ENCODE measurements at places on chromosomes 2 and 18.

- no peak for DNase-seq
Measured at GRCh38 chr2:170525566-170525900, 189.6 kb upstream of the SP5 start.

- DNase-seq, result peak; percentile 52
Measured at GRCh38 chr18:45050712-45051601, 370.3 kb downstream of the SETBP1 start.

DNA sequence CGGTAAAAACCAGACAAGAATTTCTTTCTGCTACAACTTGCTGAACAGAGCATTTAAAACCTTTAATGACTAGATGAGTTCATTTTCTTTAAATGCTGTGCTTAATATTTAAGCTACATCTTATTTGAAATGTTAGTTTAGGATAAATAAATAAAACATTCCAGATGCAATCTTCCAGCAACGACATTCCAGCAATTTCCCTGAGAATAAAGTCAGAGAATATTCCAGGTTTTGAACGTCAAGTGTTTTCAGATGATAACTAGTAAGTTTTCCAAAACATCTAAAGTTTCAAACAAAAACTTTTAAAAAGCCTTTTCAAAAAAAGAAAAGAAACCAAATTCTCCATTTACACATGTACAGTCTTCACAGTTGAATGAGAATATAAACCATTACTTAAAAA lies 104.8 kb downstream of the PPP1R1C start:
- DNase-seq, result no peak

DNA sequence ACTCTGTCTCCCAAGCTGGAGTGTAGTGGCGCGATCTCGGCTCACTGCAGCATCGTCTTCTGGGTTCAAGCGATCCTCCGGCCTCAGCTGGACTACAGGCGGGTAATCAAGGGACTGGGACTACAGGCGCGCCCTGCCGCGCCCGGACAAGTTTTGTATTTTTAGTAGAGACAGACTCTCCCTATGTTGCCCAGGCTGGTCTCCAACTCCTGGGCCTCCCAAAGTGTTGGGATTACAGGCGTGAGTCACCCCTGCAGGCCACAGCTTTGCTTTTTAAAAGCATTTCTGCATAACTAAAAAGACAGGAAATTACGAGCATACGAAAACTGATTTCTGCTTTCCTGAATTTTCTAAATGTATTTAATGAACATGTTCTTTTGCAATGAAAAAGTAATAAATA lies 916 bp upstream of the OSBPL1A start:
- no peak for DNase-seq

DNA sequence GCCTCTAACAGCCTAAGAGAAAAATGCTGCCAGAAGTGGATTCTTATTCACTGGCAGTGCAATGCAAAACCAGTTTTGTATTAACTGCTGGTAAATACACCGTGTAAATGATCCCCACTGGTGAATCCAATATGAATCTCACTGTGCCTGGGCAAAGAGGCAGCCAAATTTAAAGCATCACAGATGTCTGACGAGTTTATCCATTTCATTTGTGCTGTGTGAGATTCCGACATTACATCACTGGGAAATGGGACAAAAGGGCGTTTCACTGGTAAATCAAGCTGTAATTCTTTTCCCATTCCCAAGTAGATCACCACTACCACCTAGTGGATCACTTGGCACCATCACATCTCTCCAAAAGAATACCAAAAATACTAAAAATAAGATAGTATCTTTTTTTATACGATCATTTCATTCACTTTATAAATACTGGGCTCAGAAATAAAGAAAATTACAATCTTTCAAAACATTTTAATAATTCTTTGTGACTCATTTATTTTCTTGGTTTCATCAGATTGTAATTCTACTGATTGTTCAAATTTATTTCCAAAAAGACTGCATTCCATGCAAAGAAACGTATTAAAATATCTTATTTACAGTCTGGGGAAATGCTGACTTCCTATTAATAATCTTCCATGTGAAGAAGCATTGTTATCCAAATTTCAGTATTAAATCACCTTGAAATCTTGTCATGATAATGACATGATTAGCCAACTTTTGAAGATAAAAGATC lies 125.6 kb downstream of the GRB14 start:
- DNase-seq, result peak; percentile 18

- no peak for DNase-seq
Measured at GRCh38 chr18:21049306-21049705, 62.3 kb downstream of the ROCK1 start.

DNA sequence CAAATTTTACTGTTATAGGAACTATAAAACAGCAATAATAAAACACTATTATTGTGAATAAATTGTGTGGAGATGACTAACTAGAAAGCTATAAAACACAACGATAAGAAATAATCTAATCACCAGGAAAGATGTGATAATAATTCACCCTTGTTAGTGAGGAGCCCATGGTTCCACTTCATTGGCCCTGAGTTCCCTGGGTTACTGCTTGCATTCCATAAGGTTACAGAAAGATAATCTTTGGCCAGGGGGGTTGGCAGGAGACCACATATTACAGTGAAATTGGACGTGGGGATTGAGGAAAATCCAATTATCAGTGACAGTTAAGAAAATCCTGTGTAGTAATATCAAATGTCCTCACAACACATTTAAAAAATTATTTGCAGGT lies 2.5 kb upstream of the CPO start:
- no peak for DNase-seq

DNA sequence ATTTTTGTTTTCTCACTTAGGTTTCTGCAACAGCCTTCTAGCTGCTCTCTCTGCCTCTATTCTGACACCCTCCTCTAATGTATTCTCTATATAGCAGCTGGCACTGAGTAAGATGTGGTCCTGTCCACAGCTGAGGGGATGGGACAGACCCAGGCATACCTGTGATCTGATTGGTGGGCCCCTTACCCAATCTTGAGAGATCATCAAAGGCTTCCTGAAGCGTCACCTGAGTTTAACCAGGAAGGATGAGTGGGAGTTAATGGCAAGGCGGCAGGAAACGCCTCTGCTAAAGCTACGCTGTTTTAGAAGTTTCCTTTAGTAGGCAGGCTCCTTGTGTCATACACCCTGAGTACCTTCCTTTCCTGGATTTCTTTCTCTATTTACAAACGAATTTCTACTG lies 5.7 kb upstream of the TET3 start:
- DNase-seq, result no peak

GRCh38 chr2:46845542-46846486 lies 69.8 kb downstream of the MCFD2 start:
- no peak for DNase-seq

GRCh38 chr18:30489890-30490643 lies 552.5 kb downstream of the DSC3 start:
- no peak for DNase-seq

Measured in LNCaP clone FGC (cell line).